ENCODE measurements at places on chromosomes 4 and X. TPM values are rescaled to one million over a fixed set of nuclear protein-coding genes. Genes with fewer than 3 reads are reported as not detected.

- DNase-seq = no peak
Measured at GRCh38 chr4:21885241-21885640, 63.3 kb downstream of the KCNIP4 start.

GRCh38 chr4:10180927-10181744 is 64.5 kb upstream of the WDR1 start:
- peak; percentile 62 for DNase-seq

DNA sequence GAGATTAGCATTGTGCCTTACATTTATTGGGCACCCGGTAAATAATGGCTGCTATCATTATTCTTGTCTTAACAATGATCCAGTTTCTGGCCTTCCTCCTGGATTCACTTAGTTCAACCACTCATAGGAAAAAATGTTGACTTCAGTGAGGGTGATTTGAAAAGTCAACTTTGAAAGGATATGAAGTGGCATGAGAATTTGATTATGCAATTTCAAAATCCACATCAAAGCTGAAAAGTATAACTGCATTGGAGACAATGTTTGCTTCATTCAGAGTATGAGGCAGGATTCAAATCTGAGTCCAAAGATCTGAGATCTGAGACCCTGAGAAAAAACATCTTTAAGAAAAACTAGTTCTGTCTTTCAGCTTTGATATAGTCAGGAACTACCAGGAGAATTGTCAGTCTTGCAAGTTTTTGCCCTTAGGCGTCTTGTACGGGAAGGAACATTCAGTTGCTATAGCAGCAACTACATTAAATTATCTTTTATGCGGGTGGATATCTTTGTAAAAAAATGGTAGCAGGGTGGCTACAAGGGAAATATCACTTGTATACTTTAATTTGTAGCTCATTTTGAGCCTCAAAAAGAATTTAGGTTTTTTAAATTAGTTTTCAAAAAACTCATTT is 587.5 kb upstream of the LCORL start:
- DNase-seq = no peak

ENPP6 gene
- not detected for total RNA-seq

SERPINA7 gene
- not detected for total RNA-seq

Data from activated CD4-positive, alpha-beta T cell treated with anti-CD3 and anti-CD28 coated beads for 36 hours (primary cell).